Activated CD8-positive, alpha-beta T cell treated with anti-CD3 and anti-CD28 coated beads for 36 hours (primary cell): ENCODE measurements at places on chromosomes 13 and 19.

DNA sequence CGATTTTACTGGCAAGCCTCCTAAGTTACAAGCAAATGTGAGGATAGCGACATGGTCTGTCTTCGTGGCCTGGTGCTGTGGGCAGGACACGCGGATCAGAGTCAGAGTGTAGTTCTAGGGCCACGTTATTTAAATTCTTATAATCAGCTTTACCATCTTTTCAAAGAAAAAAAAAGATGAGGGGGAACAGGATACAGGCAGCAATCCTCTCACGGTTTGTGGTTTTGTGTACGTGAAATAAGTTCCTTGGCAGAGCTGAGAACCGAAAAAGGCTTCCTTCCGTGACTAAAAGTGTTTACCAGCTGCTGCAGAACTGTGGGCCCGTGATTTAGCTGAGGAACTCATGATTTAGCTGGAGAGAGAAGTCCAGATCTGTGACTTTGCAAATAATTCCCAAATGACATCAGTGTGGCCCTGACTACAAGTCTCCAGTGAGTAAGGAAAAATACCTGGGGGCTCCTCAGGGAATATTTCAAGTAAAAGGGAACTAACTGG, 27.2 kb downstream of the RCBTB2 start:
- H3K27ac ChIP-seq: peak overlapping the region; percentile 92
- peak overlapping the region; percentile 39 for H3K4me3 ChIP-seq
- H3K27me3 ChIP-seq: no peaks in the 10 kb centered on the region
- DNase-seq: peak; percentile 68
- no peaks in the 10 kb centered on the region for H3K36me3 ChIP-seq
- H3K4me1 ChIP-seq: peaks cover 34% of the 10 kb centered on the region

- no peak overlapping the region for H3K27ac ChIP-seq
- H3K4me1 ChIP-seq: no peaks in the 10 kb centered on the region
- H3K4me3 ChIP-seq: no peak overlapping the region
- H3K27me3 ChIP-seq: peaks cover 7% of the 10 kb centered on the region
Observed at GRCh38 chr13:103287659-103288058, 221.4 kb upstream of the SLC10A2 start.

- no peaks in the 10 kb centered on the region for H3K27me3 ChIP-seq
- H3K4me1 ChIP-seq: peaks cover 28% of the 10 kb centered on the region
- peak overlapping the region; percentile 82 for H3K4me3 ChIP-seq
- H3K27ac ChIP-seq: peak overlapping the region; percentile 97
Observed at GRCh38 chr19:17860993-17861360, 1.3 kb downstream of the RPL18A start.

DNA sequence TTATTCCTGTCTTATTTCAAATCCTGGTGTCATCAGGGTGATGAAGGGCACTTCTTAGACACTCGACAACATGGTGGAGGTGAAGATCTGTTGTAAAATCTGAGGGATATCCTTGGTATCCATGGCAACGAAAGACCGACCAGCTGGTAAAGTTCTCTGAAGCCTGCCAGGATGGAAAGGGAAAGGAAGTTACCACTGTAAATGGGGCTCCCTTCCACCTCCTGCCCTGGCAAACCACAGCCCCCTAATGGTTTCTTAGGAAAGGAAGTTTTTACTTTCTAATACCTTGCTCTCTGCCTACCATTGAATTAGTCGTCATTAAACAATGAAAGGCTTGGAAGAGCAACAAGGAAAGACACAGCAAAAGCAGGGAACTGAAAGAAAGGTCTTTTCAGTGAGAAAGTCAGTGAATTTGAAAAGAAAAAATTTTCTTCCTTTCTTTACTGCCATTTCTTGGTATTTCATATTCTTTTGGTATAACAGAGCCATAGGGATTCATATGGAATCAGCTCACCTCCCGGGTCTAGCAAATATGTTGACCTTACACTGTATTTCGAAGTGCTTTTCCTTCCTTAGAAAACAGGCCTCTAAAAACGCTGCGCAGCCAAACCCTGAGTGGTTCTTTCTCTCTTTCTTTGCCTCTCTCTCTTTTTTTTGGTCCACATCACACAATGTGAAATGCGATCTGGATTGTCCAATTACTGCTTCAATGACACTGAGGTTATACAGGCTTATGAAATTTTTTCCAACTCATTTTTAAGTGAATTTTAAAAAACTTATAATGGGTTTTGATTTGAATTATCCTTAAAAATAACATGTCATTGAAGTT, 111.0 kb downstream of the RGCC start:
- H3K4me3 ChIP-seq: no peak overlapping the region
- H3K4me1 ChIP-seq: peaks cover 4% of the 10 kb centered on the region
- no peak for DNase-seq
- H3K27me3 ChIP-seq: no peaks in the 10 kb centered on the region

DNA sequence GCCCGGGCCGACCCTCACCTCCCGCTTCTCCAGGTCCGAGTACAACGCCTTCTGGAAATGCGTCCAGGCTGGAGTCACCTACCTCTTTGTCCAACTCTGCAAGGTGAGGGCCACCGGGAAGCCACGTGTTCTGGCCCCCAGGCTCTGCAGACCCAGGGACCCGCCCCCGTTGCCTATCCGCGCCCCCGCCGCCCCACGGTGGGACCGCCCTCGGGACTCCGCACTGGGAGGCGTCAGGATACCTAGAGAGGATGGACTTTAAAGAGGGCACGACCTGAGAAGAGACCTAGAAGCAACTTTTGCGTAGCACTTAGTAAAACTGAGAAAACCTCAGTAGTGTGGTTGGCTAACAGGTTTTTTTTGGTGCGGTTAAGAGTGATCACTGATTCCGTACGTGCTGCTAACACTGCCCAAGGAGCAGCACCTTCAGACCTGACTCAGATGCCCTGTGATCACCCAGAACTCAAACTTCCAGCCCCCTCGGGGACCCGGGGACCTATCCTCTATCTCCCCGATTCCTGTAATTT, 492 bp downstream of the TMEM147 start:
- H3K27ac ChIP-seq: peak overlapping the region; percentile 92
- peaks cover 43% of the 10 kb centered on the region for H3K36me3 ChIP-seq
- peak; percentile 83 for DNase-seq
- peaks cover 44% of the 10 kb centered on the region for H3K4me1 ChIP-seq
- peak overlapping the region; percentile 91 for H3K4me3 ChIP-seq
- H3K27me3 ChIP-seq: no peaks in the 10 kb centered on the region

GRCh38 chr13:29573190-29573589, 22.3 kb downstream of the SLC7A1 start:
- H3K4me3 ChIP-seq: no peak overlapping the region
- peaks cover 40% of the 10 kb centered on the region for H3K4me1 ChIP-seq
- no peak for DNase-seq
- H3K27me3 ChIP-seq: no peaks in the 10 kb centered on the region
- H3K27ac ChIP-seq: no peak overlapping the region

GRCh38 chr13:99356262-99357091, 49.3 kb upstream of the GPR183 start:
- H3K36me3 ChIP-seq: peaks cover 90% of the 10 kb centered on the region
- H3K4me3 ChIP-seq: peak overlapping the region; percentile 56
- DNase-seq: peak; percentile 71
- no peaks in the 10 kb centered on the region for H3K27me3 ChIP-seq

DNA sequence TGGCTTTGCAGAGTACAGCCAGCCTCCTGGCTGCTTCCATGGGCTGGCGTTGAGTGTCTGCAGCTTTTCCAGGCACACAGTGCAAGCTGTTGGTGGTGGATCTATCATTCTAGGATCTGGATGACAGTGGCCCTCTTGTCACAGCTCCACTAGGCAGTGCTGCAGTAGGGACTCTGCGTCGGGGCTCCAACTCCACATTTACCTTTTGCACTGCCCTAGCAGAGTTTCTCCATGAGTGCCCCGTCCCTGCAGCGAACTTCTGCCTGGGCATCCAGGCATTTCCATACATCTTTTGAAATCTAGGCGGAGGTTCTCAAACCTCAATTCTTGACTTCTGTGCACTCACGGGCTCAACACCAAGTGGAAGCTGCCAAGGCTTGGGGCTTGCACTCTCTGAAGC, 1697.3 kb upstream of the MIR17HG start:
- no peak for DNase-seq
- no peak overlapping the region for H3K27ac ChIP-seq
- no peaks in the 10 kb centered on the region for H3K4me1 ChIP-seq
- no peak overlapping the region for H3K4me3 ChIP-seq
- no peaks in the 10 kb centered on the region for H3K36me3 ChIP-seq

DNA sequence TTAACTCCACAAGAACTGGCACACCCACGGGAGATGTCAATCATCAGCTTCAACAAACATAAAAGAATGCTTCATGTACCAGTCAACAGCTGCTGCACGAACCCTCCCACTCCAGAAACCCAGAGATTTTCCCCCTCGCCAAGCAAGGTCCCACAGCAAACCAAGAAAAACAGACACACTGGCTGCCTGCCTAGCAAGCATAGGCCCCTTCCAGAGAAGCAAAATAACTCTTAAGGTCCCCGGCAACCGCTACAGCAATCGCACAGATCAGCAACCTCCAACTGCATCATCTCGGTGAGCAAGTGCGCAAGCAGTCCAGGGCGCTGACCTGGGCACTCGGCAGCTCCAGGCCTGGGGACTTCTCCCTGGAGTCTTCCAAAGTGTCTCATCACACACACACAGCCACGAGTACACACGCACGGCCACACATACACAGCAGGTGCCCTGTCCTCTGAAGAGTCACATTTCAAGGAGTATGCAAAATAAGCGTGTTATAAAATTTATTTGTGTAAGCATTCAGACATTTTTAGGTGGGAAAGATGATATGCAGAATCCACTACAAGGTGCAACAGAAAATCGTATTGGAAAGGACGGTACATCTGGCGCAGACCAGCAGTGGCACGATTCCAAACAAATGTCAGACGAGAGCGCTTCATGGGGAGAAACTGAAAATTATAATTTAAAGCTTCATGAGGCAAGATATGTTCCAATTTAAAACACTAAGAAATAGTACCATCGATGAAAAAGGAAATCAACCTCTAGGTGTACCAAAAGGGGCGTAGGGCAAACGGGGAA, 125.0 kb downstream of the STK24 start:
- peak overlapping the region; percentile 26 for H3K27ac ChIP-seq
- H3K36me3 ChIP-seq: peaks cover 37% of the 10 kb centered on the region
- no peak overlapping the region for H3K4me3 ChIP-seq
- peaks cover 23% of the 10 kb centered on the region for H3K4me1 ChIP-seq
- DNase-seq: no peak

DNA sequence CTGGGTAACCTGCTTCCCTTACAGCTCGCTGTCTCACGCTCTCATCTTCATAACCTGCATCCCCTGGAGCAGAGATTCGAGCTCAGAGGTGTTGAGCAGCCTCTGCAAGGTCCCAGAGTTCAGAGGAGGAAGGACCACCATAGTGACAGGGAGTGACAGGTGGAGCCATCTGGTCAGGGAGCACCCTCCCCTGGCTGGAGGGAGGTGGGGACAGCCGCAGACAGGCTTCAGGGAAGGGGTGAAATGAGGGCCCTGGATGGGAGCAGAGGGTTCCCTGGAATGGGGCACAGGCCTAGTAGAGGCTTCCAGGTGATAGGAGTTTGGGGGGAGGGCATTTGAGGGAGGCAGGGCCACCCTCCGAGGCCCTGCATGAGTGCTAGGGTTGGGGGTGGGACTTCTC, 82.1 kb downstream of the ZNF429 start:
- no peaks in the 10 kb centered on the region for H3K36me3 ChIP-seq
- no peak for DNase-seq
- peak overlapping the region; percentile 72 for H3K4me3 ChIP-seq
- peaks cover 19% of the 10 kb centered on the region for H3K4me1 ChIP-seq

DNA sequence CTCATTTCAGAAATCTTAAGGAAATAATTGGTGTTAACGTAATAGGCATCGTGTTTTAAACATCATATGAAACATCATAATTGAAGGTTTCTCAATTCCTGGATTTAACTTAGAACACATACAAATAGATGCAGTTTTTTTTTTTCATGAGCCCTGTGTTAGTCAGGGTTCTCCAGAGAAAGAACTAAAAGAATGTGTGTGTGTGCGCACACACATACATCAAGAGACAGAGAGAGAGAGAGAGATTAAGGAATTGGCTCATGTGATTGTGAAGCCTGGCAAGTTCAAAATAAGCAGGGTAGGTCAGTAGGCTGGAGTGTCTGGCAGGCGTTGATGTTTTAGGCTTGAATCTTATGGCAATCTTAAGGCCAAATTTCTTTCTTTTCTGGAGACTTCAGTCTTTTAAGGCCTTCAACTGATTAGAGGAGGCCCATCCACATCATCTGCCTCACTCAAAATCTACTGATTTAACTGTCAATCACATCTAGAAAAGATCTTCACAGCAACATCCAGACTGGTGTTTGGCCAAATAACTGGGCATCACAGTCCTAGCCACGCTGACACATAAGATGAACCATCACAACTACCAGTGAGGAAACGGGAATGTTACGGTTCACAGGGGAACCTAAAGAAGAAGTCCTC, 25.2 kb downstream of the SPATA13 start:
- no peaks in the 10 kb centered on the region for H3K27me3 ChIP-seq
- no peak overlapping the region for H3K27ac ChIP-seq
- peaks cover 51% of the 10 kb centered on the region for H3K4me1 ChIP-seq
- H3K36me3 ChIP-seq: peaks cover 25% of the 10 kb centered on the region
- no peak overlapping the region for H3K4me3 ChIP-seq

- H3K4me3 ChIP-seq: no peak overlapping the region
- peak; percentile 77 for DNase-seq
- H3K36me3 ChIP-seq: peaks cover 2% of the 10 kb centered on the region
- H3K4me1 ChIP-seq: peaks cover 6% of the 10 kb centered on the region
- H3K27me3 ChIP-seq: no peaks in the 10 kb centered on the region
Observed at GRCh38 chr13:45119469-45119990, 780 bp upstream of the GTF2F2 start.

DNA sequence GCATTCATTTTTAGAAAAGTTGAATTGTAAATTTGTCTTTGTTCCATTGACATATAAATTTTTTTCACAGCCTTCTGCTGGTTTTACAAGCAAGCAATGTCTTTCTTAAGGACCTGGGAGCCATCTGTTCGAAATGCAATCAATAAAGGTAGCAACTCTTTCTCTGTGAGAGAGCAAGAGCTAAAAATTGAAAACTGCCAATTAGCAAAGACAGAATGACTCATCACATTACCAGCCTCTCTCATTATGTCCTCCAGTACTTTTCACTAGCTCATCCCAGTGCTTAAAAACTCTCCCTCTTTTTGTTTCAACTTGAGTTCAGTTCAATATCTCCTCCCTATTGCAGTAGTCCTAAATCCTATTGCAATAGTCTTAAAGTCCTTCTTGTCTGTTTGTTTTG, 760.7 kb upstream of the SLITRK6 start:
- no peak for DNase-seq
- H3K4me3 ChIP-seq: no peak overlapping the region
- H3K27me3 ChIP-seq: no peaks in the 10 kb centered on the region

DNA sequence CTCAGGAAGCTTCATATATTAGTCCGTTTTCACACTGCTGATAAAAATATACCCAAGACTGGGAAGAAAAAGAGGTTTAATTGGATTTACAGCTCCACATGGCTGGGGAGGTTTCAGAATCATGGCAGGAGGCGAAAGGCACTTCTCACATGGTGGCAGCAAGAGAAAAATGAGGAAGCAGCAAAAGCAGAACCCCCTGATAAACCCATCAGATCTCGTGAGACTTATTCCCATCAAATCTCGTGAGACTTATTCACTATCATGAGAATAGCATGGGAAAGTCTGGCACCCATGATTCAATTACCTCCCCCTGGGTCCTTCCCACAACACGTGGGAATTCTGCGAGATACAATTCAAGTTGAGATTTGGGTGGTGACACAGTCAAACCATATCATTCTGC, 23.1 kb downstream of the FLT3 start:
- no peaks in the 10 kb centered on the region for H3K36me3 ChIP-seq
- DNase-seq: no peak
- peaks cover 4% of the 10 kb centered on the region for H3K27me3 ChIP-seq
